Inflammatory macrophage treated with lipopolysaccharide for 4 hours (primary cell): ENCODE measurements at places on chromosomes 12 and 14.

- DNase-seq, result no peak
These were observed 22.4 kb downstream of the DDX47 start for GRCh38 chr12:12835378-12836146.

GRCh38 chr12:26728205-26729050 is 104.6 kb downstream of the ITPR2 start:
- DNase-seq, result peak; percentile 44

DNA sequence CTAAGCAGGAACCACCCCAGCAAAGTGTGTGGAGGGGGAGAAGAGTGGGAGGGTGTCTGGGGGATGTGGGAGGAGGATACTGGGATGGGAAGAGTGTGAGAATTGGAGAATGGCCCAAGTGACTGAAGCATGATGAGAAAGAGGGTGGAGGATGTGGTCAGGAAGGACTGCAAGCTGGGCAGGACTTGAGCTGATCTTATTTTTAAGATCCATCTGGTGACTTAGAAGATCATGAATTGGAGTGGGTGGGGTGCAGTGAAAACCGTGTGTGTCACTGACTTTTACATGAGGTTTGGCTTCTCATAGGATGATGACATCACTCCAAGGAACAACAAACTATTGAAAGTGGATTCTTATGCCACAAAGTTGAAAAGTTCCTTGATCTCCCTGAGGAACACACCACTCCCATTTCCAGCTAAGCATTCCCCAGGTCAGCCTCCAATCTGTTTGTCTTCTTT is 287.5 kb downstream of the GALC start:
- DNase-seq, result no peak

- DNase-seq, result no peak
These were observed 9.1 kb downstream of the CREBL2 start for GRCh38 chr12:12620730-12621315.

GRCh38 chr12:55930771-55931316 is at the start of gene DGKA:
DGKA (plus strand) TSS chr12:55931162; CDS start chr12:55936504, 5,342 bp downstream.
- peak; percentile 65 for DNase-seq

GRCh38 chr12:31631809-31632208 is 27.7 kb upstream of the ETFBKMT start:
- peak; percentile 79 for DNase-seq

GRCh38 chr14:60331201-60332045 is 82.4 kb downstream of the PPM1A start:
- DNase-seq, result peak; percentile 64

GRCh38 chr12:108495823-108496579 is 19.1 kb upstream of the FICD start:
- DNase-seq, result no peak

GRCh38 chr12:9634969-9635754 is 27.4 kb upstream of the KLRB1 start:
- DNase-seq, result peak; percentile 48

GRCh38 chr14:53620317-53620716 is 336.3 kb downstream of the BMP4 start:
- DNase-seq, result no peak

- DNase-seq, result no peak
These were observed 357.4 kb downstream of the TMEM117 start for GRCh38 chr12:44193281-44193680.

DNA sequence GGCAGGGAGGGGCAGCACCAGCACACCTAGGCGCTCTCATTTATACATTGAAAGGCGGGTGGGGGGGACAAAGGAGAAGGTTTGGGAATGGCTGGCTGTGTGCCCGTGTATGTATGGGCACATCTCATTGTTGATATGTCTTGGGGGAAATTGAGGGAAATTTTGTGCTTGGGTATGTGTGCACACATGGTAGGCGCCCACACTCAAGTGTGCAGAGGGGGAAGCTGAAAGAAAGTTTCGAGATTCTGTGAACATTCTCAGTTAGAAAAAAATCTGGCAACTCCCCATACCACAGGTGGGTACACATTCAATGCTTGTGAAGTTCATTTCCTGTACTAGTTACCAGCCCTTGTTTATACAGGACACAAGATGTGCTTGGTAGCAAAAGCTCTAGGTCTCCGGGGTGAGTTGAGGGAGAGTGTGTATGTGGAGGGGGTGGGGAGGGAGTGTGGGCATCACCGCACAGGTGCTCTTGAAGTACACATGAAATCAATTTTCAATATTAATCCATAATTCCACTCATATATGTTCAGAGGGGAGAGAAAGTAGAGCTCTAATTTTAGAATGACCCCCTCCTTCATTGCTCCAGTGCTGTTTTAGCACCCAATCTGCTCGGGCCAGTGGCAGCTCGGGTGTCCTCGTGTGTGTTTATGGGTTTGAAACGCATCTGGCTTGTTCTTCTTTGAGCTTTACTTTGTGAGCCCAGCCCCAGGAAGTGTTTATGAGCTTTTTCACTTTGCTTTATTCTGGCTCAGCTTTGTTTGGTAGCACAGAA is 286.0 kb downstream of the ZFP36L1 start:
- no peak for DNase-seq

DNA sequence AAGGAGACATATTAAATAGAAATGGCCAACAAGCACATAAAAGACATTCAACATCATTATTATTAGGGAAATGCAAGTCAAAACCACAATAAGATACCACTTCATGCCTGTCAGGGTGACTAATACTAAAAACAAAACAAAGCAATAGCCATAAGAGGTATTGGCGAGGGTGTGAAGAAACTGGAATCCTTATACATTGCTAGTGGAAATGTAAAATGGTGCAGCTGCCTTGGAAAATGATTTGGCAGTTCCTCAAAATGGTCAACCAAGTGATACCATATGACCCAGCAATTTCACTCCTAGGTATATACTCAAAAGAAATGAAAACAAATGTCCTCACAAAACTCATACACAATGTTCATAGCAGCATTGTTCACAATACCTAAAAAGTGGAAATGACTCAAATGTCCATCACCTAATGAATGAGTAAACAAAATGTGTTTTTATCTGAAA is 27.0 kb downstream of the GPR135 start:
- peak; percentile 9 for DNase-seq

GRCh38 chr14:68822132-68822651 is 29.3 kb upstream of the ZFP36L1 start:
- DNase-seq, result peak; percentile 62

- DNase-seq, result no peak
These were observed 29.2 kb downstream of the ZFYVE21 start for GRCh38 chr14:103744621-103745395.

GRCh38 chr14:61523751-61524150 is 171.6 kb upstream of the HIF1A start:
- DNase-seq, result no peak

- no peak for DNase-seq
These were observed 25.7 kb upstream of the SLC16A7 start for GRCh38 chr12:59570145-59570544.

GRCh38 chr14:49977126-49977841 is 84.4 kb downstream of the ARF6 start:
- peak; percentile 61 for DNase-seq

DNA sequence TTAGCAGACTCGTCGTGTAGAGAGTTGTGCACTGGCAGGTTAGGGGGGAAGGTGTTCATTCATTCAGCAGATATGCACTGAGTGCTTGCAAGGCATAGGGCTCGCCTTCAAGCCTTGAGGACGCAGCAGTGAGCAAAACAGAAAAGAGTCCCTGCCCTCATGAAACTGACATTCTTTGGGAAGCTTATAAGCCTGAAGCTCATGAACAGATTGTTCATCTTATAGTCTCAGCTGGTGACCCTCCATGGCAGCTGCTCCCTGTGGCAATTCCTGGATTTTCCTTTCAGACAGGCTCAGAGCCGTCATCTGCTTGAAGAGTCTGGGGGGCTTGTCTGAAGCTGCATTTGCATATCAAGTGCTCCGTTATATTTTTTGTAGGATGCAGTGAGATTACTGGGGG is 148.4 kb downstream of the PRKCH start:
- DNase-seq, result no peak

DNA sequence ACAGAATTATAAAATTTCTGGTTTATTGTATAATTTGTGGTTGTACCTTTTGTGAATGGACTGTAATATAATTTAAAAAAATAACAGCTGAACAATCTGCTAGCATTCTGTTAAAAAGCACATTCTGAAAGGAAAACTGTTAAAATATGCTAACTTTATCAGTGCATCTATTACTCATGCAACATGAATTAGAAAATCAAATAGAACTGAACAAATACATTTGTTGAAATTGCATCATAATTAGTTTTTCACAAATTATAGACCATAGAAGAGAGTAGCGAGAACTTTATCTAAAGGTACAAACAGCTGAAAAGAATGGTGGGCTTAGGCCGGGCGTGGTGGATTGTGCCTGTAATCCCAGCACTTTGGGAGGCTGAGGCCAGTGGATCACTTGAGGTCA is 33.0 kb downstream of the PTPN21 start:
- no peak for DNase-seq

DNA sequence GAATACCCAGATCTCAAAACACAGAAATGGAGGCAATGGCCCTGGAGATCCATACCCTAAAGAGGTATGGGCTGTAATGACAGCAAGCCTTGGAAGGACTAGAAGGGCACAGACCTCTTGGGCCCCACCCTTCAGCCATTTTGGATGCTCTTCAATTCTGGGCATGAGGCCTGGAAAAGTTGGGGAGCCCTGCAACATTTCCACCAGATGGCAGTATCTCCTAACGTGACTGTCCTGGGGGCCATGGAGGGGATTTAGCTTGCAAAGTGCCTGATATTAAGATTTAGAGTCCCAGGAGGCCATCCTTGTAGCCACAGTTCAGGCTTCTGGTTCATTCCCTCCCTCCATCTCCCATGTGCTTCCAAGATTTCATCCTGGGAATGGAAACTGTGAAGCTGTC is 30.2 kb downstream of the KCNA5 start:
- DNase-seq, result no peak

- no peak for DNase-seq
These were observed 544.2 kb downstream of the FOXG1 start for GRCh38 chr14:29310757-29311156.

GRCh38 chr14:96934638-96935330 is 137.6 kb downstream of the VRK1 start:
- DNase-seq, result no peak

GRCh38 chr12:68761901-68762630 is 16.1 kb downstream of the SLC35E3 start:
- DNase-seq, result no peak

GRCh38 chr14:96310906-96311305 is 52.2 kb downstream of the ATG2B start:
- DNase-seq, result no peak

DNA sequence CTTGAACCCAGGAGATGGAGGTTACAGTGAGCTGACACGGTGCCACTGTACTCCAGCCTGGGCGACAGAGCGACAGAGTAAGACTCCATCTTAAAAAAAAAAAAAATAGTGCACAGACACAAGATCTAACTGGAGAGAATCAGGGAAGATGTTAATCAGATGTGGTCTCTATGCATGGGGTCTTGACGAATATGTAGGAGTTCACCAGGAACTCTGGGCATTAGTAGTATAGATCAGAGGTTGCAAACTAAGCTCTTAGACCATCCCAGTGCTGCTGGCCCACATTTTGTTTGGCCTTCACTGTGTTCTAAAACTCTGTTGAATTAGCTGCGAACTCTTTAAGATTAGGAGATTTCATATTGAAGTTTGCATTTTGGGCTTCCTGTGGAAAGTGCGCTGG is 31.6 kb downstream of the SNRNP35 start:
- DNase-seq, result no peak

DNA sequence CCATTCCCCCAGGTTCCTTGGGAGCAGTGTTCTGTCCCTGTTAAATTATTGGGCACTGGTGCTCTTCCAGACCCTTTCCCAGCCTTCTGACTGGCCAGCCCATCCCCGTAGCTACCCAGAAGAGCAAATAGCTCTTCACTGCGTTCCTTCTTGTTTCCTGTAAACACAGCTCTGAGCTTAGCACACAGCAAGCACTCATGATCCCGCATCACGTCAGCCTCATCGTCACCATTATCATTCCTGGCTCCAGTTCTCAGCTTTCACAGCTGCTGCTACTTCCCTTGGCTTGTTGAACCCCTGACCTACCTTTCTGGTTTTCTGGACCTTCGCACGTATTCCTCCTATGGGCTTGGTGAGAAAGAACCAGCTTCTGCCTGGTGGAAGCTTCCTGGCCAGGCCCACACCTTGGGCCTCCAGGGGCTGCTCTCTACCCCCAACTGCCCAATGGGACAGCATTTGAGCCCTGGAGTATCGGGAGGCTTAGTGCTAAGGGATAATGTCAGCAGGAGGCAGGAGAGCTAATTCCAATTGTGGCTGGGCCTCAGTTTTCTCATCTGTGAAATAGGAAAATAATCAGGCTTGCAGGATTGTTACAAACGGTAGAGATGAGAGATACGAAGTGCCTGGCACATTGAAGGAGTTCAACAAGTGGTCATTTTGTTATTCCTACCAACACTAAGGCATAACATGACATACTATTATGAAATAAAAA is 22.6 kb upstream of the PAPOLA start:
- DNase-seq, result no peak

- DNase-seq, result no peak
These were observed 4.1 kb downstream of the TSPAN11 start for GRCh38 chr12:30930641-30931040.

DNA sequence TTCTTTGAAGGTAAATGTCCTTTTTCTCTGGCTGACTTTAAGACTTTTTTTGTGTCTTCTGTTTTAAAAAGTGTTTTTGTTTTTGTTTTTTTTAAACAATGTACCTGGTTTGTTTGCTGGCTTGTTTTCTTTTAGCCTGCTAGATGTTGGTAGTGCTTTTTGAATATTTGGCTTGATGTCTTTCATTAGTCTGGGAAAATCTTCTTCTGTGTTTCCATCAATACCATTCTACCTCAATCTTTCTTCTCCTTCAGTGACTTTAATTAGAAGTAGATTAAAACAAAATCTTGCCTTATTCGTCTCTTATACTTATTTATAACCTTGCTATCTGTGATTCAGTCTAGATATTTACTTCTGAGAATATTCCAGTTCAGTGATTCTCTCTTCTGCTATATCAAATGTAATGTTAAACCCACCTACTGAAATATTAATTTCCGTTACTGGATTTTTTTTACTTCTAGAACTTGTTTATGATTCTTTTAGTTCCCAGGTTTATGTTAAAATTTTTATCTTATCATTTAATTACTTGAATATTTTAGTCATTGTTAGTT is 21.5 kb downstream of the LMNTD1 start:
- no peak for DNase-seq

DNA sequence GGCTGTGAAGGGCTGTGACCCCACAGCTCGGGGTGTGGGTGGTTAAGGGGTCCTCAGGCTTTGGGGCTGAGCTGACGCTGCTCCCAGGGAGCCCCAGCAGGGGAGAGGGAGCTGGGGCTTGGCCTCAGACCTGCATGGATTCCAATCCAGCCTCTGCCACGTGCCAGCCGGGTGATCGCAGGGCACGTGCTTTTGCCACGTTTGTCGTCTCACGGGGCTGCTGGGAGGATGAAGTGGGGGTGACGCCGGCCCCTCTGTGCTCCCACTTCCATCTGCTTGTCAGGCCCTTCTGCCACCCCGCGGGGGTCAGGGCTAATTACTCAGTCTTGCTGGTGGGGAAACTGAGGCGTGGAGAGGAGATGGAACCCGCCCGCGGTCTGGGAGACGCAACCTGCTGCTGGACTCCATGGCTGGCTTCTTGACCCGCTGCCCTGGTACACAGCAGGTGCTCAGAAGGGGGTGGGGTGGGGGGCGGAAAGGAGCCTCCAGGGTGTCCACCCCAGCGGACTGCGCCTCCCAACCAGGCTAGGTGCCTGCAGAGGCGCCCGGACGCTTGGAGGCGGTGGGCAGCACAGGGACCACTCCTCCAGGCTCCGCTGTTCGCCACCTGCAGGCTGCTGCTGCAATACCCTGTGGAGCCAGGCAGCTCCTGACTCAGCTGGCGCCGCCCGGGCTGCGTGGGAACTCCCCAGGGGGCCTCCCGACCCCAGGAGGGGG is 36.4 kb upstream of the PRIMA1 start:
- no peak for DNase-seq
